ENCODE measurements at places on chromosomes 11 and 22. TPM values are rescaled to one million over a fixed set of nuclear protein-coding genes. Genes with fewer than 3 reads are reported as not detected.

Gene RBM7
- total RNA-seq = 41.7 TPM

GRCh38 chr22:20131597-20131858 is at the start of gene ZDHHC8:
Gene ZDHHC8, plus strand, starts transcription at chr22:20131804. Its CDS starts 144 bp downstream, at chr22:20131948.
- no peak for DNase-seq

Gene TRIM48
- total RNA-seq = not detected

GRCh38 chr11:49208006-49208721 is at the start of gene FOLH1:
Gene FOLH1, minus strand, starts transcription at chr11:49208602. Its CDS starts 193 bp downstream, at chr11:49208409.
- DNase-seq = no peak

GRCh38 chr22:29112681-29113080 is 39.8 kb downstream of the KREMEN1 start:
- DNase-seq = no peak

DNA sequence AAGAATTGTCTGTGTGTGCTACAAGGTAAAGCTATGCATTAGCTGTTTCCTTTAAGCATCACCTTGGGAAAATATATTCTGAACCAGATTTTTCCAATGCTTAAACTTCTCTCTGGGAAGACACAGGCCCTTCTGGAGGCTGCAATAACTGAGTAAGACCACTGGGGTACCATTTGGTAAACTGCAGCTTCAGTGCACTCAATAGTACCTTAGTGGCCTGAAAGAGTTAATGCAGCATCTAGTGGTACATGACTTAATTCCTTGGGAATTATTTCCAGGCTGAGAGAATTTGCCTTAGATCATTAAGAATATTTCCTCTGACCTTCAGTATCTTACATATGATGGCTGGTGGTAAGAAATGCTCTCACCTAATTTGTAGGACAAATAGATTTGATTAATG is 727.4 kb downstream of the DLG2 start:
- DNase-seq = no peak

DNA sequence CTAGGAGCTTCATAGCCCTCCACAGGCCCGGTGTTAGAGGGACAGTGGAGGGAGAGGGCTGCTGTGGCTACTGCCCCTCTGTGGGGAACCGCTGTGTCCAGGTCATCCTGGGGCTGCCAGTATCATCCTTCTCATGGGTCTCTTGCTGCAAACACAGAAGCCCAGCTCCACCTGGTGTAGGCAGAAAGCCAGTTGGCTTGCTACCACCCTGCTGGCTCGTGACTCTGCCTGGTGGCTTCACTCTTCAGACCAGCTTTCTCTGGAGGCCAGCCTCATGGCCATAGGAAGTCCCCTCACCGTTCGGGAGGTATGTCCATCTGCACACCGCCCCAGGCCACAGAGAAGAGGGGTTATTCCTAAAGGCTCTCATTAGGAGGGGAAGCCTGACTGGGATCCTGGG is 19.4 kb upstream of the SUSD2 start:
- DNase-seq = no peak

Gene WT1
- not detected for total RNA-seq

Gene CHST1
- not detected for total RNA-seq

GRCh38 chr11:108369064-108369463 is 98.3 kb downstream of the C11orf65 start:
- no peak for DNase-seq

Gene MRGPRX3
- total RNA-seq = not detected

DNA sequence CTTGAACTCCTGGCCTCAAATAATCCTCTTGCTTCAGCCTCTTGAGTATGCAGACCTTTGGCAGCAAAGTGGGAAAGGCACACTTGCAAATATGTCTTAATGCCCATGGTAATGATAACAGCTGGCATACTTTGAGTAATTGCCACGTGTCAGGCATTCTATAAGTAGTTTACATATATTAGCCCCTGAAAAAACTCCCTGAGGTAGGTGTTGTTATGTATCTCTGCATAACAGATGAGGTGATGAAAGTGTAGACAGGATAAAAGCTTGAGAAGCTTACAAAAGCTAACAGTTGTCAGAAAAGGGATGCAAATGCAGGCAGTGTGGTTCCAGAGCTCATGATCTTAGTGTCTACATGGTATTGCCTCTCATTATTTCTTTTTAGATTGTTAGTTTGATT is 291.1 kb upstream of the C11orf87 start:
- no peak for DNase-seq

GRCh38 chr11:45659031-45659817 is 6.2 kb downstream of the CHST1 start:
- no peak for DNase-seq

Gene CDC42BPG
- total RNA-seq = 0.32 TPM

DNA sequence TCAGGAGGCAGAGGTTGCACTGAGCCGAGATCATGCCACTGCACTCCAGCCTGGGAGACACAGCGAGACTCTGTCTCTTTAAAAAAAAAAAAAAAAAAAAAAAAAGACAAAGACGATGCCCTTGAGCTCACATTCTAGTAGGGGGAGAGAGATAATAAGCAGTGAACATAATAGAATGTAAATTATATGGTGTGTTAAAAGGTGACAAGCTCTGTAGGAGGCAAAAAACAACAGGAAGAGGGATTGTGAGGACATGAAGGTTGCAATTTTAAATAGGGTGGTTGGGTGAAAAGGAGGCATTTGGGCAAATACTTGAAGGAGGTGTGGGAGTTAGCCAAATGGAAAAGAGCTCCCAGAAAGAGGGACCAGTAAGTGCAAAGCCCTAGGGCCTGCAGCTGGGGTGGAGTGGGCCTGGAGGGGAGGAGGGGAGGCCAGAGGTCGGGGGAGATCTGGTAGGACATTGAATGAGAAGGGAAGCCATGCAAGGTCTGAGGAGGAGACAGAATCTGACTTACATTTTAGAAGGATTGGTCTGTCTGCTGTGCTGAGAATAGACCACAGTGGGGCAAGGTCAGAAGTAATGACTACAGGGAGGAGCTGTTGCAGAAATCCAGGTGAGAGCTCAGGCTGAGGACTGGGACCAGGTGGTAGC is 26.6 kb downstream of the P2RY2 start:
- no peak for DNase-seq

DNA sequence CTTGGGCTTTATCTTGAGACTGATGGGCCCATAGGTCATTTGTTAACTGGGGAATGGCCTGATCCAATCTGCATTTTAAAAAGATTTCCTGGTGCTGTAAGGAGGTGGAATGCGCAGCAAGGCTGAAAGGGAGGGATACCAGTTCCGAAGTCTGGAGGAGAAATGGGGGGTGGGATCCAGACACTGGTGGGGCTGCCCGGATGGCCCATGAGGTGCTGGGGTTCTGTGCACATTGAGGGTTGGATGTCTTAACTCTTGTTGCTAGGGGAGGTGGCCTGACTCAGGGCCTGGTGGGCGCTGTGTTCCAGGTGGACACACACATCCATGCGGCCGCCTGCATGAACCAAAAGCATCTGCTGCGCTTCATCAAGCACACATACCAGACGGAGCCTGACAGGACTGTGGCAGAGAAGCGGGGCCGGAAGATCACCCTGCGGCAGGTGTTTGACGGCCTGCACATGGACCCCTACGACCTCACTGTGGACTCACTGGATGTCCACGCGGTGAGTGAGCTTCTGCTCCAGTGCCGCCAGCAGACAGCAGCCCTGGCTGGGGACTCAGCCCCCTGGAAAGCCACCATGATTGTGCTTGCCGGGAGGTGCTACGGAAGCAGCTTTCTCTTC is 38.1 kb downstream of the AMPD3 start:
- no peak for DNase-seq

Gene DAGLA
- 0.02 TPM for total RNA-seq

DNA sequence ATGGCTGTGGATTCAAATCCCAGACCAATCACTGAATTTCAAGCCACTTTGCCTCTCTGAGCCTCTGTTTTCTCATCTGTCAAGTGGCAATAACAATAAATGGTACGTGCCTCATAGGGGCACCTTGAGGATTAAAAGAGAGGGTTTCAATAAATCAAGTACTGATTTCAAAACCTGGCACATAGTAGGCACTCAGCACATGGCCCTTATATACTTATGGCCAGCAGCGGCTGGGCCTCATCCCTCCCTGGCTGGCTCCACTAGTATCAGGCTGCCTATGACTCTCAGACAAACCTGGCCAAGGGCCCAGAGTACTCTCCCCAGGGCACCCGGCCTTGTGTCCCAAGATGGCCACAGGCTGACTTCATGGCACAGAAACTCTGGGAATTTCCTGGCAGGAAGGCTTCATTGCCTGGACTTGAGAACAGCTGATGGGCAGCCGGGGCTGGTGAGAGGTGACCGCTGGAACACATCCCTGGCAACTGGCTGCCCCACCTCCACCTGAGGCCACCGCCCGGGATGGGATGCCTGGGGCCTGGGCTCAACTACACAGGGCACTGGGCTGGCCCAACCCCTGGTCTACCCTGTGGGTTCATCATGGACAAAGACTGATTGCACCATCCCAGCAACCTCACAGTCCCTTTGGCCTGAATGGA is 3.4 kb downstream of the FADS3 start:
- no peak for DNase-seq

DNA sequence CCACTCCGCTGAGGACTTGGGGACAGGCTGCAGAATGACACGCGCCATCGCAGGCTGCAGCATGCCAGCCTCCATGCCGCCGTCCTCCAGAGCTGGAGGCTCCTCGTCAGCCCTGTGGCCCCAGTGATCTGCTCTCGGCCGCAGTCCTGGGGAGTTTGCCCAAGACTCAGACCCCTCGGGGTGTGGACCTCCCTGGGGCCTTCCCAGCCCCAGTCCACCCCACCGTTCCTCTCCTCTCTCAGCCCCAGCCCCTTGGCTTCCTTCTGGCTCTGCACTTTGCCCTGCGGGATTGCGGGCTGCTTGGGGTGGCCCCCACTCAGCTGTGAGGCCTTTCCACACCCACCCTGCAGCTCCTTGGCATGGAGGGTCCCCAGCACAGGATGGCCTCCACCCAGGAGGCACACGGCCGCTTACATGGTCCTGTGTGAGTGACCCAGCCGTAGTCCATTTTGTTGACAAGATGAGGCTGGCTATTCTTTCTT is 414.9 kb downstream of the TBC1D22A start:
- DNase-seq = no peak

- no peak for DNase-seq
Measured at GRCh38 chr11:66409226-66409625, 11.6 kb upstream of the NPAS4 start.

Measured in activated naive CD4-positive, alpha-beta T cell treated with anti-CD3 and anti-CD28 coated beads for 36 hours (primary cell).